Esophagus squamous epithelium (tissue), 5 donors: ENCODE measurements at places on chromosomes 5 and 9.

DNA sequence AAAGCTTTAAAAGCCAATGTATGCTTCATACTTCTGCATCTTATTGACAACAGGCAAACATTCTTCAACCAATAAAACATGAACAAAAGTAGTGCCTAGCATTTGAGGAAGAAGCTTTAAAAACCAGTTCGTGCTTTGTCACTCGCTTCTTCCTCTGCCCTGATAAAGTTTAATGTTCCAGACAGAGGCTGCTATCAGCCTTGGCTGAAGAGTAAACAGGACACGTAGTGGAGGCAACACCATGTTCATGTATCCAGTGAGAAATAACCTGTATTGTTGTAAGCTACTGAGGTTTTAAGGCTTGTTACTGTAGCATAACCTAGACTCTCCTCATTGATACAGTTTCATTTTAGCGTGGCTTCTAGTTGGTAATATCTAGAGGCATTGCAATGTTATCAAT is 3.2 kb upstream of the FUBP3 start:
- no peak overlapping the region for H3K27ac ChIP-seq
- no peak for DNase-seq

DNA sequence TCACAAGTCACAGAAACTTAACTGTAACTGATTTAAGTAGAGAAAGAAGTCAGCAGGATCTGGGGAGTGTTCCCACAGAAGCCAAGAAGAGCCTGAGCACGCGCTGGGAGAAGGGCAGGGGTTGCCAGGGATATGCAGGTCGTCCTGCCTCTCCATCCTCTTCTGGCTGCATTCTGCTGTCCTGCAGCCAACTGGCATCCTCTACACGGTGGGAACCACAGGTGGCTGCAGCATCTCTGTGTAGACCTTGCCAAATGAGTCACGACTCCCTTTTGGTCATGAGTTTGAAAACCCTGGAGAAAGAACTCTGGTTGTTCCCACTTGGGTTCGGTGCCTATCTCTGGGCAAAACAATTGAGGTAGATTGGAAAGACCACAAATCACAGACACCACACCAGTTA is 38.4 kb upstream of the PCA3 start:
- no peak overlapping the region for H3K4me3 ChIP-seq
- H3K27me3 ChIP-seq: no peaks in the 10 kb centered on the region
- no peak overlapping the region for H3K27ac ChIP-seq
- no peak for DNase-seq
- H3K36me3 ChIP-seq: no peaks in the 10 kb centered on the region

GRCh38 chr5:16768184-16768583 is 151.4 kb upstream of the RETREG1 start:
- no peaks in the 10 kb centered on the region for H3K27me3 ChIP-seq
- H3K36me3 ChIP-seq: no peaks in the 10 kb centered on the region
- H3K4me3 ChIP-seq: no peak overlapping the region
- no peak for DNase-seq
- H3K4me1 ChIP-seq: no peaks in the 10 kb centered on the region

- no peak overlapping the region for H3K4me3 ChIP-seq
- no peaks in the 10 kb centered on the region for H3K36me3 ChIP-seq
- no peaks in the 10 kb centered on the region for H3K4me1 ChIP-seq
- H3K27ac ChIP-seq: no peak overlapping the region
- H3K27me3 ChIP-seq: no peaks in the 10 kb centered on the region
Measured at GRCh38 chr5:135318037-135318436, 81.0 kb downstream of the MACROH2A1 start.

GRCh38 chr5:68182534-68182933 is 33.0 kb upstream of the PIK3R1 start:
- no peak for DNase-seq
- H3K4me3 ChIP-seq: no peak overlapping the region
- H3K4me1 ChIP-seq: no peaks in the 10 kb centered on the region
- H3K36me3 ChIP-seq: no peaks in the 10 kb centered on the region
- no peak overlapping the region for H3K27ac ChIP-seq
- no peaks in the 10 kb centered on the region for H3K27me3 ChIP-seq

GRCh38 chr5:134509308-134510040 is 16.0 kb upstream of the JADE2 start:
- no peaks in the 10 kb centered on the region for H3K27me3 ChIP-seq
- no peaks in the 10 kb centered on the region for H3K36me3 ChIP-seq
- peaks cover 46% of the 10 kb centered on the region for H3K4me1 ChIP-seq
- H3K4me3 ChIP-seq: no peak overlapping the region
- H3K27ac ChIP-seq: no peak overlapping the region
- no peak for DNase-seq

- H3K4me3 ChIP-seq: no peak overlapping the region
- H3K27ac ChIP-seq: no peak overlapping the region
- no peaks in the 10 kb centered on the region for H3K27me3 ChIP-seq
- no peaks in the 10 kb centered on the region for H3K36me3 ChIP-seq
- H3K4me1 ChIP-seq: peaks cover 13% of the 10 kb centered on the region
Measured at GRCh38 chr5:132009706-132010405, 1.6 kb downstream of the ACSL6 start.

DNA sequence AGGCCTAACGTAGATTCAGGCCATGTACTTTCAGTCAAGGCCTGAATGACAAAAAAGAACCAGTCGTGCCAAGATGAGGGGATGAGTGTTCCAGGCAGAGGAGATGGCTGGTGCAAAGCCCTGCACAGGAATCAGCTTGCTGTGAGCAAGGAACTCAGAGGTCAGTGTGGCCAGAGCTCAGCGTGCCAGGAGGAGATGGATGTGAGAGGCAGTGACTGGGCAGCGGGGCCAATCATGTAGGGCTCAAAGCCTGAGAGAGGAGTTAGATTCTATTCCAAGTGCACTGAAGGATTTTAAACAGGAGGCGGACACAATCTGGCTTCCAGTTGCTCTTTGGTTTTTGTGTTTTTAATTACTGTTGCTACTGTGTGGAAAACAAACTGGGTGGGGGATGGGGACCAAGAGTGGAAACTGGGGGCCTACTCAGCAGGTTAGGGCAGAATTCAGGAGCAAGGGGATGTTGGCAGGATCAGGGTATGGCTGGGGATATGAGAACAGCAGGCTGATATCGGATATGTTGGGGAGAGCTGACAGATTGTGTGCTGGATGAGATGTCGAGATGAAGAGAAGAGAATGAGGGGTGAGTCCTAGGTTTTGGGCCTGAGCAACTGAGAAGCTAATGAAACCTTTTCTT is 64.3 kb downstream of the ANGPTL2 start:
- no peaks in the 10 kb centered on the region for H3K36me3 ChIP-seq
- H3K27me3 ChIP-seq: no peaks in the 10 kb centered on the region
- no peak overlapping the region for H3K27ac ChIP-seq

DNA sequence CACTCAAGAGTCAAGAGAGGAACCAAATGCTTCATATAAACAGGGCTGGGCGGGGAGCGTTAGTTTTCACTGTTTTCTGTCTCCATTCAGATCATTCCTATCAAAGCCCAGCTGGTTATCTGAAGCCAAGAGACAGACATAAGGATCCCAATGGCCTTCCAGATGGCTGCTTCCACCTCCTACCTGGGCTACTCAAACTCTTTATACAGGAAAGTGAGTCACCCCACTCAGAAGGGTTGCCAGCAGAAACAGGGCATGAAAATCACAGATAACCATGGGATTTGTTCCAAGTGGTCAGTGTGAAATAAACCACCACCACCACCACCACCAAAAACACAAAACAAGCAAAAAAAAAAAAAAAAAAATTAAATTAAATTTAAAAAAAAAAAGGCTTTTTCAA is 5.5 kb downstream of the PRSS3 start:
- no peak overlapping the region for H3K4me3 ChIP-seq
- H3K27me3 ChIP-seq: no peaks in the 10 kb centered on the region
- DNase-seq: no peak
- no peaks in the 10 kb centered on the region for H3K4me1 ChIP-seq

- H3K4me3 ChIP-seq: no peak overlapping the region
- no peak overlapping the region for H3K27ac ChIP-seq
- H3K27me3 ChIP-seq: no peaks in the 10 kb centered on the region
- no peaks in the 10 kb centered on the region for H3K4me1 ChIP-seq
Measured at GRCh38 chr5:168908207-168908606, 329.0 kb upstream of the PANK3 start.

- DNase-seq: no peak
- H3K27me3 ChIP-seq: no peaks in the 10 kb centered on the region
- H3K36me3 ChIP-seq: no peaks in the 10 kb centered on the region
- H3K4me1 ChIP-seq: no peaks in the 10 kb centered on the region
- no peak overlapping the region for H3K27ac ChIP-seq
- H3K4me3 ChIP-seq: no peak overlapping the region
Measured at GRCh38 chr9:117734523-117735314, 30.5 kb downstream of the TLR4 start.

DNA sequence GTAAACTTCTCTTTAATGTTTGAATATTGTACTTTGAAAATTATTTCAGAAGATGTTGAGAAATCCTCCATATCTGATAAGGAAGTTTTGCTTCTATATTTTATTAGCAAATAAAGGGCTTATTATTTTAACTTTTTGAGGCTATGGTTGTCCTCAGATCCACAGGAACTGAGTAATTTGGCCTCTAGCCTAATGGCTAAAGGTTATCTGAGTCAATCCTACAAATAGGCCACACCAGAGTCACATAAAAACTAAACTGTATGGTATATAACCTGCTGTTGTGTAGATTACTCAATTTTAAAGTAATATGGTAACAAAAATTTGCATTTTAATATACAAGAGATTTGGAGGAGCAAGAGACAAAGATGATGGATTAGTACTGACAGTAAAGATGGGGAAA is 549.2 kb upstream of the GRAMD2B start:
- H3K36me3 ChIP-seq: no peaks in the 10 kb centered on the region
- H3K27me3 ChIP-seq: no peaks in the 10 kb centered on the region
- DNase-seq: no peak
- no peak overlapping the region for H3K27ac ChIP-seq
